GM23338 (cell line): ENCODE measurements at places on chromosomes 4 and X.

GRCh38 chrX:133648594-133648993, 233.3 kb upstream of the GPC4 start:
- H3K4me3 ChIP-seq = no peak overlapping the region
- peaks cover 10% of the 10 kb centered on the region for H3K4me1 ChIP-seq
- peak overlapping the region; percentile 71; the same call in 1 of the 2 replicates for H3K27ac ChIP-seq
- H3K36me3 ChIP-seq = no peaks in the 10 kb centered on the region
- no peaks in the 10 kb centered on the region for H3K27me3 ChIP-seq

- no peak overlapping the region for H3K4me3 ChIP-seq
- DNase-seq = peak; percentile 93
- H3K27me3 ChIP-seq = no peaks in the 10 kb centered on the region
- H3K27ac ChIP-seq = peak overlapping the region; percentile 35
- peaks cover 4% of the 10 kb centered on the region; the same call in 1 of the 2 replicates for H3K4me1 ChIP-seq
These were observed 3.2 kb upstream of the ENPEP start for GRCh38 chr4:110472583-110473329.

DNA sequence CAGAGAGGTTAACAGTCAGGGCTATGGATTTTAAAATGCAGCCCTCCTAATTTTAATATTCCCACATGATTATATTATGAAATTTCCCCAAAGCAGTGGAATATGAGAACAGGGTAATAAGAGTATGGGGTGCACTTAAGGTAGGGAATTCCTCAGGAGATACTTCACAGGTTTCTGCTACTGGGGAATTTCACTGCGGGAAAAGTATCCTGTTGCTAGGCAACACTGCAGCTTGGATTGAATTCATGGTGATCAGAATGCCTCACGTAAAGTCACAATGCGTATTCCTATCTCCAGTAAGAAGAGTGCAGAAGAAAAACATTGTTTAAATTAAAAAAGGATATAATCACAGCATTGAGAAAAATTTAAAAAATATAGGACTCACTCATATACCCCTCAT, 398.1 kb upstream of the RPS6KA3 start:
- no peaks in the 10 kb centered on the region; the same call in 1 of the 2 replicates for H3K4me1 ChIP-seq
- no peaks in the 10 kb centered on the region for H3K27me3 ChIP-seq
- H3K27ac ChIP-seq = no peak overlapping the region
- H3K4me3 ChIP-seq = no peak overlapping the region

DNA sequence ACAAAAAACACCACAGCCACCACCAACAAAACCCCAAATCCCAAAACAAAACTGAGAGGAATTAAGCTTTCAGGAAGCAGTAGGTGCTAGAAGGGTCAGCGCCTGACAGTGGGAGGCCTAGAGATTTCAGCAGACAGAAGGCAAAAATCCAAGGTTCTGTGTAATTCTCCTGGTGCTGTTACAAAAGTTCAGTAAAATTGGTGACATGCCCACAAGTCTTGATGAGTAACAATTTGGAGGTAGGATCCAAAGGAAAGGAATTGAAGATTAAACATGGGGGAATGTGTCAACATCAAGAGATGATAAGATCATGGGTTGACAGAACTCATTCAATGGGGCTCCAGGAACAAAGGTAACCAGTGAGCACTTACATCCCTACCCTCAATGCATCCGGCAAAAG, 653.8 kb upstream of the CPEB2 start:
- H3K4me3 ChIP-seq = no peak overlapping the region
- H3K27ac ChIP-seq = no peak overlapping the region
- H3K4me1 ChIP-seq = no peaks in the 10 kb centered on the region
- no peak for DNase-seq

GRCh38 chr4:75552452-75552851, 3.4 kb upstream of the ODAPH start:
- no peaks in the 10 kb centered on the region for H3K36me3 ChIP-seq
- H3K4me1 ChIP-seq = no peaks in the 10 kb centered on the region
- no peak overlapping the region for H3K27ac ChIP-seq
- no peak for DNase-seq
- H3K4me3 ChIP-seq = no peak overlapping the region
- no peaks in the 10 kb centered on the region for H3K27me3 ChIP-seq
